Activated T-cell treated with anti-CD3 and anti-CD28 coated beads for 1 hour (primary cell): ENCODE measurements at places on chromosomes 11 and 22.

DNA sequence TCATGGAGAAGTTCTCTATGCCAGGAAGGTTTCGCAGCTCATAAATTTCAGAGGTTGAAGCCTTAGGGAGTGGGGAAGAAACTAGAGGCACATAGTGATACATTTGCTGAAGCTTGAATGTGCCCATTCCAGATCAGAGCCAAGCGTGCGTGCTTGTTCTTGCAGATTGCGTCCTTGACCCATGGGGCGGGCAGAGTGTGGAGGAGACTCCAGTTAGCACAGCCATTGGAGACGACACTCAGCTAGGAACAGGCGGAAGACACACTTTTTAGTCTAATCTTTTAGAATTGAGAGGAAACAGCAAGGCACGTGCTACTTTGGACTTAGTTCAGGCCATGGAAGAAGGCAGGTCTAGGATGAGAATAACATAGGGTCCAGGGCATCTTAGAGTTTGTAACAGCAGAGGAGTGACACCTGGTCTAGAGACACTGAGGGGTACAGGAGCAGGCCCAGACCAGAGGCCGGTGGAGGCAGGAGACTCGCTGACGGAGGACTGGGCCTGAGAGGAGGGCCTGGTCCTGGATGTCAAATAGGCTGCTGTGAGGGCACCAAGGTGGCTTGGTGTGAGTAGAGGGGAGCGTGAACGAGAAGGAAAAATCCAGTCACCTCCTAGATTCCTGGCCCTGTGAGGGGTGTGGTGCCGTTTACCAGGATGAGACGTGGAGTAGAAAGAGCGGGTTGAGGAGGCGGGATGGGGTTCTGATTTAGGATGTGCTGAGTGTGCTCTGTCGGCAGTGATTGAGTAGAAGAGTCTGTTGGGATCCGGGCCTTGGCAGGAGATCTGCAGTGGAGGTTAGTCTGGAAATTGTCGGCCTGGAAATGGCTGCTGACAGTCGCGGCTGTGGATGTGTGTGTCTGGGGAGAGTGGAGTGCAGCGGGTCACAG, 154.7 kb downstream of the TBC1D22A start:
- DNase-seq = no peak

DNA sequence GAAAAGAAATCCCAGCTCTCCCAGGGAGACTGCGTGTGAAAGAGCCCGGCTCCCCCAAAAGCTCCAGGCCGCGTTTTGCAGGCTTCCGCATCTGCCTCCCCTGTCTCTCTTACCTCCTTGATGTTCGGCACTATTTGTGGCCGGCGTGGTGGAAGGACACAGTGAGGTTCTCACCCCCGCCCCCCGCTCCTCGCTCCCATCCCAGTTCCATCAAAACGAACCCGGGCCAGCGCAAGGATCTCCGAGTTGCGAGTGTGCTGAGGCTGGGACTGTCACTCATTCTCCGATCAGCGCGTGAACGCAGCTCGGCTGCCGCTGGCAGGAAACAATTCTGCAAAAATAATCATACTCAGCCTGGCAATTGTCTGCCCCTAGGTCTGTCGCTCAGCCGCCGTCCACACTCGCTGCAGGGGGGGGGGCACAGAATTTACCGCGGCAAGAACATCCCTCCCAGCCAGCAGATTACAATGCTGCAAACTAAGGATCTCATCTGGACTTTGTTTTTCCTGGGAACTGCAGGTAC, at the start of gene NCAM1:
Gene NCAM1 (plus strand): TSS at position 275 of the 523 bp plus-strand sequence.
- DNase-seq = no peak

DNA sequence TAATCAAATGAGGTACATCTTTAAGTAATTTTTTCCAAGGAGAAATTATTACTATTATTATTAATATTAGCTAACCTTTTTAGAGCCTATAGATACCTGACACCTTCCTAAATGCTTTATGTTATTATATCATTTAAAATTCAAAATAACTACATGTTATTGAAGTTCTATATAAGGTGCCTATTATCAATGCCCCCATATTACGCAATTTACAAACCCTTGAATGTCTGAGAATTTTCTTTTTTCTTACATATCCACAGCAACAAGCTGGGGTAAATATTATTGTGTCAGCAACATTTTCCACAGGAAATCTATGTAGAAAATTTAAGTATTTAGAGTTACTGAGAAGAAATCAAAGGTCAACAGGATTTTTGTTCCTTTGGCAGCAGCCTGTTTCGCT, 327.3 kb downstream of the NXPE2 start:
- no peak for DNase-seq

DNA sequence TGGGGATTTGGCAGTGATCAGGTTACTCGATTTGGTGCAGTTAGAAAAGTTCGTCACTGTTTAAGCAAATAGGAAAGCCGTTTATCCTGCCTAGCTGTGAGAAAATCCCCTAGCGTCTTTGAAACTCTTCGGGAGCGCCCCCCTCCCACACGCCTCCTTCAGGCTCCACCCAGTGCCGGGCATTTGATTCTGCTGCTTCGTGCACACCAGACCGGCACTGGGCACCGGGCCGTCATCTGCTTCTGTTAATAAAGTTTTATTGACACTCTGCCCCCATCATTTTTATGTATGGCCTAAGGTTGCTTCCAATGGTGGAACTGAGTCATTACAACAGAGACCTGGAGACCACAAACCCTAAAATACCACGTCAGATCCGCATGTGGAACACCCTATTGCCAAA, 50.9 kb downstream of the IGF2 start:
- no peak for DNase-seq

- DNase-seq = no peak
These were observed 157.8 kb upstream of the GRK3 start for GRCh38 chr22:25406510-25407210.

DNA sequence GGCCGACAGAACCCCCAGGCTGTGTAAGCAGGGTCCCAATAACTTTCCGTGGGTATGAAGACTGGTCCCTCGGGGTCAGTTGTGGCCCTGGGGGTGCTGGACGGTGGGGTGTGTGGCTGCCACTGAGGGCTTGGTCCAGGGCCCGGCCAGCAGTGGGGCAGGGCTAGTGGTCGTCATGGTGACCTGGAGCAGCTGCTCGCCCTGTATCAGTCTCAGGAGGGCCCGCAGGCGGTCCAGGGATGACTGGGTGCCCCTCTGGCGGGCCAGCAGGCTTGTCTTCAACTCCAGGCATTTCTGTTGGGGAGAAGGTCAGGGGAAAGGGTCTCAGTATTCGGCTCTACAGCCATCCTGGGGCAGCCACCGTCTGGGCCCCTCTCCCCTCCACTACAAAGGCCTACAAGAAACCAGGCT, 126.8 kb downstream of the PHF21B start:
- DNase-seq = no peak

DNA sequence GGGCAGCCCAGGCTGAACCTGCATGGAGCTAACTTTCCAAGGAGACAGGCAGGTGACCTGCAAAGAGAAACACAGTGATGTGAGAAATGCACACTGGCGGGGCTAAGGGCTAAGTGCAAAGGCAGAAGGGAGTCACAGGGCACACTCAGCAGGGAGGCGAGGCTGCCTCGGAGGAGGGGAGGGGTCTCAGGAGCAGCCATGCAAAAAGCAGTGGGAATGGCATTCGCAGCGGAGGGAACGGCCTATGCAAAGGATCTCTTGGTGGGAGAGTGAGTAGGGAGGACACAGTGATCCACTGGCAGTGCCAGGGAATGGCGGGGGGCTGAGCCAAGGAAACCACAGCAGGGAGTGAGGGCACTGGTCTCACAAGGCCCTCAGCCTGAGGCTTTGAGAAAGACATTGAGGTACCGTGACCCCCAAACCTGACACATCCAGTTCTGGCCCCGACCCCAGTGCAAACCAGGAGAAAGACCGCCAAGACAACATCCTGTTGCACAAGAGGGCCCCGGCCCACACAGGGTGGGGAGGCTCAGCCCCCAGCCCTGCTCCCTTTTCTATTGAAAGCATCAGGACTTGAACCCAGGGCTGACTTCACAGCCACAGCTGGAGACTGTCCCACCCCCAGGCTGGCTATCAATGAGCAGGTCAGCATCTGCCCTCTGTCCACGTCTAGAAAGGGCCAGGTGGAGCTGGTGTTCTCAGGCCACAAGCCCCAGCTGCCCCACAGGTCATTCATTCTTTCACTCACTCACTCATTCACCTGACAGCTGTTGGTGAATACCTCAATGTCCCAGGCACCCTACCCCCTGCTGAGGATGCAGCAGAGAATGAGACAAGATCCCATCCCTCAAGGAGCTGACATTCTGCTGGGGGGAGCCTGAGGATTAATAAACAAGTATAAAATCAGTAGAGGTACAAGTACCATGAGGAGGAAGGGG, 50.7 kb downstream of the IGLL1 start:
- no peak for DNase-seq

DNA sequence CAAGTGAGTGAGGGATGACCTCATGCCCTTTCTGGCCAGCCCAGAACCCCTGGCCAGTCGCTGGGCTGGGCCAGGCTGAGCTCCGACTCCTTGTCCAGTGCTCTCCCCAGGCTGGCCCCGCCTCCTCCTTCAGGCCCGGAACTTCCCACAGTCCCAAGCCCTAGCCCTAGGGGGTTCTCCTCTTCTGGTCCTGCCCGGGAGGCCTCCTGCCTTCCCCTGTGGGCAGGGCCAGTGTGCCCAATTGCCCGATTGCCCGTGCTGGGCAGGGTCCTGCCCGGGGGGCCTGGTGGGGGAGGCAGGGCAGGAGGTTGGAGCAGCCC, 4.2 kb downstream of the TCIRG1 start:
- DNase-seq = no peak

GRCh38 chr11:92166335-92166734, 58.3 kb upstream of the FAT3 start:
- no peak for DNase-seq

DNA sequence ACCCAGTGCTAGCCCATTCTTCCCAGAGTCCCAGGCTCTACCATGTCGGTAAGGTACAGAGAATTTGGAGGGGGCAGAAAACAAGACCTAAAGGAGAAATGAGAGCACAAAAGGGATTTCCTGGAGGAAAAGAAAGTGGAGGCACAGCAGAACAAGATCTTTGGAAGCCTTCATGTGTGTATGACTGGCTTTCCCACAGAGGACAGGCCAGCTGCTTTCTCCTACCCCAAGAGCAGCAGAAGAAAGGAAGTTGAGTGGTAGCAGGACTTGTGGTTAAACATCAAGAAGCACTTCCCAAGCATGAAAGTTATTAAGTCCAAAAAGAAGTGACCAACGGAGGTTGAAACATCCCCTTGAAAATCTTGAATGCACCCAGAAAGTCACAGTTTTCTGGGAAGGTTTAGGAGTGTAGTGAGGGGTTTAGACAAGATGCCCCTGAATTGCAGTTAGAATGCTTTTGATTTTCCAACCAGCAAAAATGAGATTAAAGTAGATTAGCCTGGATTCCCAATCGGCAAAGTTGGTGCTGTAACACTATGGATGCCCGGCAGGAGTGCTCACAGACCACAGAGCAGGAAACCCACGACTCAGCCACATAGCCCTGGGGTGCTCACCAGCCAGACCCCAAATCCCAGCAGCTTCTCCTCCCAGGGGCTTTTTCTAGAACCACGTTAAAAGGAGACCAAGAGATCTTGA, 608 bp downstream of the TMPRSS13 start:
- no peak for DNase-seq

- DNase-seq = no peak
These were observed 87.6 kb downstream of the SCN3B start for GRCh38 chr11:123566852-123567251.

- no peak for DNase-seq
These were observed 59.6 kb downstream of the ST3GAL4 start for GRCh38 chr11:126415128-126415527.

DNA sequence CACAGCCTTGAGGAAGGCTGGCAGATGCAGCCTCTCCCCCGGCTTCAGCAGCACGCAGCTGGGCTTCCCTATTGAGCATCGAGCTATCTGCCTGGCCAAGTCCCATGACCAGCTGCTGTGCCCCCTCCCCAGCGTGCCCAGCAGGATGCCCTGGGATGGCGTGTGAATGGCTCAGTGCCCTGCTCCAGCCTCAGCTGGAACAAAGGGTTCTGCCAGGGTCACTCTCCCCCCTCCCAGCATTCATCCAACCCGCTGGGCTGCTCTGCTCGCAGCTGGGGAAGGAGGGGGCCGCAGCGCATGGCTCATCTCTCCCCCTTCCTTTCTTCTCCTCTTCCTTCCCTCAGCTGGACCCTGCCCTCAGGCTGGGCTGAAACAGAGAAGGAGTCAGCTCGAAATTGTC, 14.5 kb downstream of the LRP4 start:
- no peak for DNase-seq

DNA sequence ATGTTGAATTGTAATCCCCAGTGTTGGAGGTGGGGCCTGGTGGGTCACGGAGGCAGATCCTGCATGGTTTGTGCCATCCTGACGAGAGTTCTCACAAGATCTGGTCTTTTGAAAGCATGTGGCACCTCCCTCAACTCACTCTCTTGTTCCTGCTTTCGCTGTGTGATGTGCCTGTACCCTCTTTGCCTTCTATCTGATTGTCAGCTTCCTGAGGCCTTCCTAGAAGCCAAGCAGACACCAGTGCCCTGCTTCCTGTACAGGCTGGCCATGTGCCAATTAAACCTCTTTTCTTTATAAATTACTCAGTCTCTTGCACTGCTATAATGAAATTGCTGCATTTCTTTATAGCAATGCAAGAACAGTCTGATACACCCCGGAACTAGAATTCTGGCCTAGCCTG, 13.1 kb downstream of the PTPN5 start:
- DNase-seq = no peak

DNA sequence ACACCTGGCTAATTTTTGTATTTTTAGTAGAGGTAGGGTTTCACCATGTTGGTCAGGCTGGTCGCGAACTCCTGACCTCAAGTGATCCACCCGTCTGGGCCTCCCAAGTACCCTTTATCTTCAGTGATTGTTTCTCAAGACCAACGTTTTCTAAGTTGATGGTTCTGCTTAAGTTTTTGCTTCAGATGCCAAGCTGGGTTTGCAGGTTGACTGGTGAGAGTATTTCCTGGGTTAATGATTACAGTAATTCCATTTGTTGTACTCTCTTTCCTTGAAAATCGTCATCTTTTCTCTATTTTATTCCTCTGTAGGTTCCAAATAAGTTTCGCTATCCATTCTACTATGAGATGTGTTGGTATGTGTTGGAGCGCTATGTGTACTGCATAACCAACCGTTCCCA, 38.5 kb upstream of the GRK2 start:
- no peak for DNase-seq

DNA sequence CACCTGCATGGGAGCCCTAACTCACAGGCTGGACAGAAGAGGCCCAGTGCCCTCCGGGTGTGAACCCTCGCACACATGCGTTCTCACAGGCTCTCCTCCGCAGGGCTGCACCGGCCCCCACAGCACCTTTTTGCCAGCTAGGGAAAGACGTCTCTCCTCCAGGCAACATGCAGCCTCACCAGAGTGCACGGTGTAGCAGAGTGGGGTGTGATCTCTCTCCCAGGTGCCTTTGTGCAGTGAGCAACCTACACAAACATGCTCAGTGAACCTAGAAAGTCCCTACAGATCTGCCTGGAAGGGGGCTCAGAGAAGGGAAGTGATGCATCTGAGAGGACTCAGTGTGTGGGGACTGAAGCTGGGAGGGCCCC, 3.7 kb upstream of the CARNS1 start:
- no peak for DNase-seq
